ENCODE measurements at places on chromosomes 2 and 18. TPM values are rescaled to one million over a fixed set of nuclear protein-coding genes. Genes with fewer than 3 reads are reported as not detected.

The MAP3K19 gene
- total RNA-seq: not detected

The EVA1A gene
- total RNA-seq: not detected

The MORN2 gene
- 6.2 TPM for total RNA-seq

The ALK gene
- not detected for total RNA-seq

The SPHKAP gene
- total RNA-seq: not detected

The ABCG5 gene
- total RNA-seq: not detected

The TMEM214 gene
- 41.3 TPM for total RNA-seq

- H3K4me3 ChIP-seq: no peak overlapping the region
- H3K36me3 ChIP-seq: no peaks in the 10 kb centered on the region
- DNase-seq: no peak
- H3K27me3 ChIP-seq: no peaks in the 10 kb centered on the region
- no peak overlapping the region for H3K27ac ChIP-seq
- H3K4me1 ChIP-seq: peaks cover 7% of the 10 kb centered on the region
These were observed 22.7 kb downstream of the C1D start for GRCh38 chr2:68040078-68040477.

GRCh38 chr18:78725426-78725825, 254.2 kb upstream of the SALL3 start:
- H3K27ac ChIP-seq: no peak overlapping the region
- H3K4me3 ChIP-seq: no peak overlapping the region
- DNase-seq: no peak
- H3K36me3 ChIP-seq: no peaks in the 10 kb centered on the region
- H3K4me1 ChIP-seq: no peaks in the 10 kb centered on the region

DNA sequence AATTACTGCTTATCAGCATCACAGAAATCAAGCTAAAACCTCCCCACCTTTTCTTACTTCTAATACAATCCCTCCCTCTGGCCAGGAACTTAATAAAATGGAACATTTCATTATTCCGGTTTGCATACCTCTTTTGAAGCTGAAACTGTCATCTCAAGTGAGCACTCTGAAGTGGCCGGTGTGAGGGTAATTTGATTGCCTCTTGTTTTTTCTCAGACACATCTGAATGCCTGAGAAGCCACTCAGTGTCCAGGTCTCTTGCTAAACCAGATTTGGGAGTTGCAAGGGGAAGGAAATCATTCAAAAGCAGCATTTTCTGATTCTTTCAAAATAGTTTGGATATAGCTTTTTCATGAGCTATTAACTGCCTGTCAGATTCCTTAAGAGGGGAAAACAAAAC, 190.3 kb downstream of the C1D start:
- H3K27ac ChIP-seq: no peak overlapping the region
- H3K27me3 ChIP-seq: peaks cover 9% of the 10 kb centered on the region
- no peak for DNase-seq
- H3K4me1 ChIP-seq: no peaks in the 10 kb centered on the region
- no peaks in the 10 kb centered on the region for H3K36me3 ChIP-seq

DNA sequence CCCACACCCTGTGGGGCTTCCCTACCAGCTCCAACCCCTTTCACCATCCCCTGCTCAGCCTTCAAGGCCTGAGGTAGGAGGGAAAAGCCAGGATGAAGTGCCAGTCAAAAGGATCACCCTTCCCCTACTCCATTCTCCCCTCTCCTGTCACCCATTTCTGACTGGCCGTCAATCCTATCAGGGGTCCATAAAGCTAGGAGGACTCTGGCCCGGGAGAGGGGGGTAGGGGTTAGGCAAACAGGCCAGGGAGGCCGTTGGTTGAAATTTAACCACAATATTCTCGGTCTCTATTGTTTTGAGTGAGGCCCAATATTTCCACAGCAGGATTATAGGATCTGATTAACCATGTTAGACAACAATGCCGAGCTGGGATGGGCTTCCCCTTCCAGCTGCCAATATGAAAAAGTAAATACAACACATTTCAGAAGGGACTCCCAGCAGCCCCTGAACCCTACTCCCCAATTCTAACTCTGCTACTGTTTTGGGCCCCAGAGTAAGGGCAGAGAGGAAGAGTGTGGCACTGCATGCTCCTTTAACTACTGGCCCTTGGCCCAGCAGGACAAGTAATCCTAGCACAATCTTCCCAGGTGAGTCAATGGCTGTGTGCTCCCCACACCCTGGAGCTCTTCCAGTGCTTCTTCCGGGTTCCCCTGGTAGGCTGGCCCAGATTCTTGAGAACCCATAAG, 10.6 kb upstream of the IHH start:
- no peak overlapping the region for H3K4me3 ChIP-seq
- H3K36me3 ChIP-seq: peaks cover 2% of the 10 kb centered on the region
- no peak for DNase-seq
- H3K27ac ChIP-seq: no peak overlapping the region

DNA sequence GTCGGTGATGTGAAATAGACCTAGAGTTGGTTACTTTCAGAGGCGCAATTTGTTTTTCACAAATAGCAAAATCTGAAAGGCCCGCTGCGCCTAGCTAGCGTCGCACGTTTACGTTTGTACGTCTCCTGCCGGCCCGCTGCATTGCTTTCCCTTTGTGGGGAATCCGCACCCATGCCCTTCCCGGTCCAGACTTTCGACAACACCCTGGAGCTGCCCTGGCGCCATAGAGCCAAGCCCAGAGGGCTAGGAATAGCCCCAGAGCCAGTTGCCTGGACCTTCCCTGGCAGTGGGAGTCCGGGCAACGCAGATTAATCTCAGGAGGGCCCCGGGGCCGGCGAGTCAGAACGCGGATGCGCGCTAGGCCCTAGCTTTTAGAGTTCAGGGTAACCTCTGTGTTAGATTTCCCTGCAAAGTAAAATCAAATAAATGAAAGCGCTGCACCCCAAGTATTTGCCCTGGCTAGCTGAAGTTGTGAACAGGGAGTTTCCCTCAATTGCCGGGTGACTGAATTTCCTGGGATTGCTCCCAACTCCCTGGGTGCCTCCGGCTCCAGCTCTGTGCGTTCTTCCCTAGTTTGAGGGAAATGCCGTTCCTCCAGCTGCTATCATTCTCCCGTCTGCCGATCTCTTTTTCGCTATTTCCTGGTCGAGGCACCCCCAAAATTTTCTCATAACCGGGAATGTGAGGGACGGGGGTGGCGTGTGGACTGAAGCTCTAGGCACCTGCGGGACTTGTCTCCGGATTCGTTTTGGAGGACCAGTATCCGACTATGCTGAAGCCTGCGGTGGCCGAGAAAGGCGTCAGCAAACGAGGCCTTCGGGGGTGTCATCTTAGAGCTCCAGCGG, 1.2 kb upstream of the EN1 start:
- DNase-seq: no peak
- H3K36me3 ChIP-seq: no peaks in the 10 kb centered on the region
- peaks cover 81% of the 10 kb centered on the region for H3K27me3 ChIP-seq
- H3K4me1 ChIP-seq: peaks cover 42% of the 10 kb centered on the region
- peak overlapping the region; percentile 52 for H3K4me3 ChIP-seq

DNA sequence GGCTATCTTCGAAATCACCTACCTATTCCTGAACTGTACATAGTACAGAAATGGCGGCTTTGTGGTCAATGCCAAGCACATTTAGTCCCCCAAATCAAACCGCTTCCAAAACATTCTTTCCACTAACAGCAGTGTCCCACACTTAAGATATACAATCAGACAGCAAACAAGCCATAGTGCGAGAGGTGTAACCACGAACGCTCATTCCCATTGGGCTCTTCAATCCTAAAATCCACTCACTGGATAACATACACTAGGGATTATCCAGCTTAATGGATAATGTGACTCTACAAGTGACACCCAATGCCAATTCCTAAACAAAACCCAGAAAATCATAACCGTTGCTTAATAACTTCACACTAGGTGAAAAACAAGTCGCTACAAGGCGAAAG, 2.0 kb downstream of the XPO1 start:
- H3K27me3 ChIP-seq: no peaks in the 10 kb centered on the region
- no peak for DNase-seq
- peak overlapping the region; percentile 94 for H3K27ac ChIP-seq
- H3K36me3 ChIP-seq: peaks cover 18% of the 10 kb centered on the region

DNA sequence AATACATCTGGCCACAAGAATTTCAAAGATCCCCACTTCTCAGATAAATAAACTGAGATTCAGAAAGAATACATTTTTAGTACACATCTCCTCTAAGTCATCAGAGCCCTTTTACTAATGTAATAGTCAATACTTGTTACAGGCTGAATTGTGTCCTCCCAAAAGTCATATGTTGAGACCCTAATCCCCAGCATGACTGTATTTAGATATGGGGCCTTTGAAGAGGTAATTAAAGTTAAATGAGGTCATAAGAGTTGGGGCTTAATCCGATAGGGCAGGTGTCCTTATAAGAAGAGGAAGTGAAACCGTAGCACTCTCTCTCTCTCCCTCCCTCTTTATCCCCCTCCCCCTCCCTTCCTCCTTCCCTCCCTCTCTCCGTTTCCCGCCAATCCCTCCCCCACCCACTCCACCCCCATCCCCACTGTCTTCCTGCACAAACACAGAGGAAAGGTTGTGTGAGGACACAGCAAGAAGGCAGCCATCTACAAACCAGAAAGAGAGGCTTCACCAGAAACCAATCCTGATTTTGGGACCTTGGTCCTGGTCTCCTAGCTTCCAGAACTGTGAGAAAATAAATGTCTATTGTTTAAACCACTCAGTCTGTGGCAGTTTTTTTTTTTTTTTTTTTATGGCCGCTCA, 66.6 kb upstream of the ZNF397 start:
- H3K4me3 ChIP-seq: no peak overlapping the region
- H3K36me3 ChIP-seq: no peaks in the 10 kb centered on the region
- peak; percentile 38 for DNase-seq
- peaks cover 24% of the 10 kb centered on the region for H3K4me1 ChIP-seq

- no peak overlapping the region for H3K27ac ChIP-seq
- H3K4me1 ChIP-seq: peaks cover 24% of the 10 kb centered on the region
- no peak for DNase-seq
These were observed 1.1 kb upstream of the NEURL3 start for GRCh38 chr2:96506016-96506906.

- H3K27me3 ChIP-seq: no peaks in the 10 kb centered on the region
- DNase-seq: no peak
- H3K36me3 ChIP-seq: no peaks in the 10 kb centered on the region
- no peak overlapping the region for H3K4me3 ChIP-seq
These were observed 24.0 kb upstream of the CERS6 start for GRCh38 chr2:168432100-168432499.

GRCh38 chr18:27447451-27447881, 262.4 kb upstream of the CHST9 start:
- H3K4me1 ChIP-seq: no peaks in the 10 kb centered on the region
- no peak overlapping the region for H3K4me3 ChIP-seq
- no peak overlapping the region for H3K27ac ChIP-seq
- no peaks in the 10 kb centered on the region for H3K27me3 ChIP-seq
- no peaks in the 10 kb centered on the region for H3K36me3 ChIP-seq

GRCh38 chr2:100747551-100747950, 72.4 kb upstream of the NPAS2 start:
- H3K4me1 ChIP-seq: peaks cover 19% of the 10 kb centered on the region
- peaks cover 2% of the 10 kb centered on the region for H3K27me3 ChIP-seq
- no peaks in the 10 kb centered on the region for H3K36me3 ChIP-seq
- DNase-seq: no peak
- H3K4me3 ChIP-seq: no peak overlapping the region
- H3K27ac ChIP-seq: no peak overlapping the region

DNA sequence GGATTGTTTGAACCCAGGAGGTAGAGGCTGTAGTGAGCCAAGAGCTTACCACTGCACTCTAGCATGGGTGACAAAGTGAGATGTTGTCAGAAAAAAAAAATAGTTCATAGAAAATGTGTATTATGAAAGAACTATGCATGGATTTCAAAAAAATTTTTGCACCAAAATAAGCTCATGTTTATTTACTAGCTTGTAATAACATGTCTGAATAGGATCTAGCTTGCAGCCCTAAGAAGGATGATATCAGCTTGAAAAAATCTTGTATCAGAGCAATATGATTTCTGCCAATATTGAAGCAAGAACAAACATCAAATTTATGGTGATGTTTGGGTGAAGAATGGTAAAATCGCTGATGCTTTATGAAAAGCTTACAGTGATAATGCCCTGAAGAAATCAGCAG, 97.0 kb upstream of the RFX8 start:
- peaks cover 35% of the 10 kb centered on the region for H3K4me1 ChIP-seq
- no peaks in the 10 kb centered on the region for H3K27me3 ChIP-seq
- no peak overlapping the region for H3K4me3 ChIP-seq
- no peaks in the 10 kb centered on the region for H3K36me3 ChIP-seq

DNA sequence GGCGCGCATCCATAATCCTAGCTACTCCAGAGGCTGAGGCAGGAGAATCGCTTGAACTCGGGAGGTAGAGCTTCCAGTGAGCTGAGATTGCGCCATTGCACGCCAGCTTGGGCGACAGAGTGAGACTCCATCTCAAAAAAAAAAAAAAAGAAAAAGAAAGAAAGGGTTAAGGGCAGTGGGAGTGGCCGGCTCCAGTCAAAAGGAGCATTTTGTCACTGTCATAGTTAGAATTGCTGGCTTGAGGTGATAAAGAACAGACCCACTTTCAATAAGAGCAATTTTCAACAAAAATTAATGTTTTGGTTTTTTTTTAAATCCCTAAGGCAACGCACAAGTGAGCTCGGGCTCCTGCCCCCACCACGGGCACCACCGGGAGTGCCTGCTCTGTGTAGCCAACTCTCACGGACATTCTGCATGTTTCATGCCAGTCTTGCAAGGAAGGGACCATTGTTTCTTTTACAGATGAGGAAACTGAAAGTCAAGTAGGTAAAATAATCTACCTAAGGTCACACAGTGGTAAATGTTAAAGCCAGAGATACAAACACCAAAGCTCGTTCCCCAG, 8.5 kb downstream of the CIB4 start:
- H3K27ac ChIP-seq: no peak overlapping the region
- H3K4me3 ChIP-seq: no peak overlapping the region
- DNase-seq: no peak
- H3K36me3 ChIP-seq: no peaks in the 10 kb centered on the region

DNA sequence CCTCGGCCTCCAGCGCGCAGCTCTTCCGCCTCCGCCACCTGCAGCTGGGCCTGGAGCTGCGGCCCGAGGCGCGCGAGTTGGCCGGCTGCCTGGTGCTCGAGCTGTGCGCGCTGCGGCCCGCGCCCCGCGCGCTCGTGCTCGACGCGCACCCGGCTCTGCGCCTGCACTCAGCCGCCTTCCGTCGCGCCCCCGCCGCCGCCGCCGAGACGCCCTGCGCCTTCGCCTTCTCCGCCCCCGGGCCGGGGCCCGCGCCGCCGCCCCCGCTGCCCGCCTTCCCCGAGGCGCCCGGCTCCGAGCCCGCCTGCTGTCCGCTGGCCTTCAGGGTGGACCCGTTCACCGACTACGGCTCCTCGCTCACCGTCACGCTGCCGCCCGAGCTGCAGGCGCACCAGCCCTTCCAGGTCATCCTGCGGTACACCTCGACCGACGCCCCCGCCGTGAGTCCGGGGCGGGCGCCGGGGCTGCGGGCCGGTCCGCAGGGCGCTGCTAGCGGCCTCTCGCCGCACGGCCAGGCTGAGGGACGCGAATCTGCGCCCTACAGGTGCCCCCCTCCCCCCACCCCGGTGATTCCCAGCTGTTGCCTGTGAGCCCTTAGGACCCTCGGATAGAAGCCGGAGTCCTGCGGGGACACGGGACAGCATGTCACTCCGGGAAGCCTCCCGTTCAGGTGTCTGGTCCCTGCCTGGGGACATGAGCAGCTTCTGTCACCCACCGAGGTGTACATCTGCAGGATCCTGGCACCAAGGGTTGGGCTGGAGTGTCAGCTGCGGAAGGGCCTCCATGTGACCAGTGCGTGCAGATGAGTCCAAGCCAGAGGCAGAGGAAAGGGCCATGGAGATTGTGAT, 616 bp downstream of the RNPEPL1 start:
- H3K4me3 ChIP-seq: peak overlapping the region; percentile 79
- H3K27me3 ChIP-seq: no peaks in the 10 kb centered on the region
- peak overlapping the region; percentile 81 for H3K27ac ChIP-seq
- H3K36me3 ChIP-seq: peaks cover 11% of the 10 kb centered on the region

GRCh38 chr2:71846669-71847291, 300.9 kb downstream of the CYP26B1 start:
- H3K27ac ChIP-seq: no peak overlapping the region
- H3K4me1 ChIP-seq: no peaks in the 10 kb centered on the region
- H3K4me3 ChIP-seq: no peak overlapping the region
- peaks cover 9% of the 10 kb centered on the region for H3K27me3 ChIP-seq
- DNase-seq: no peak
